ENCODE measurements at places on chromosomes 1 and 21. TPM values are rescaled to one million over a fixed set of nuclear protein-coding genes. Genes with fewer than 3 reads are reported as not detected.

Gene VSIG8
- polyA plus RNA-seq: 0.32 TPM

Gene ASAP3
- 38.7 TPM for polyA plus RNA-seq

Gene SLAMF1
- 0.23 TPM for polyA plus RNA-seq

Gene EFNA1
- 69.5 TPM for polyA plus RNA-seq

Gene GPR25
- not detected for polyA plus RNA-seq

Gene CD5L
- not detected for polyA plus RNA-seq

Gene CD1B
- not detected for polyA plus RNA-seq

Gene SMCP
- not detected for polyA plus RNA-seq

Gene LCE1A
- polyA plus RNA-seq: not detected
